ENCODE measurements at places on chromosomes 7 and 10.

- peak; percentile 88 for DNase-seq
Measured at GRCh38 chr10:59098387-59098786, 78.1 kb upstream of the PHYHIPL start.

DNA sequence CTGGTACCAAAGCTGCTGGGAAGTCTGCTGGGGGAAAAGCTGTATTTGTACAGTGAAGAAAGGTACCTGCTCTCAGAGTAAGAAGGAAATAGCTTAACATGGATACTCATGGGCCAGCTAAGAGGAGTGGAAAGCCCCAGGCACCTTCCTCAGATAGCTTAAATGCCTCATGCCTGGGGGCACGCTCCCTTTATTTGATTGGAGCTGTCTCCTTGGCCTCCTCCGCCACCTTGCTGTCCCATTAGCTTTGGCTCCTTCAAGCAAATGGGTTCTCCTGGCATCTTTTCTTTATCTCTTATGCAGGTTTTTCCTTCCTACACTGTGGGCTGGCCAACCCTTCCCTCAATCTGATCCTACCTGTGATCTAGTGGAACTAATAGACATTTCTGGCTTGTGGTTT is 318.5 kb downstream of the SH2D4B start:
- DNase-seq, result no peak

DNA sequence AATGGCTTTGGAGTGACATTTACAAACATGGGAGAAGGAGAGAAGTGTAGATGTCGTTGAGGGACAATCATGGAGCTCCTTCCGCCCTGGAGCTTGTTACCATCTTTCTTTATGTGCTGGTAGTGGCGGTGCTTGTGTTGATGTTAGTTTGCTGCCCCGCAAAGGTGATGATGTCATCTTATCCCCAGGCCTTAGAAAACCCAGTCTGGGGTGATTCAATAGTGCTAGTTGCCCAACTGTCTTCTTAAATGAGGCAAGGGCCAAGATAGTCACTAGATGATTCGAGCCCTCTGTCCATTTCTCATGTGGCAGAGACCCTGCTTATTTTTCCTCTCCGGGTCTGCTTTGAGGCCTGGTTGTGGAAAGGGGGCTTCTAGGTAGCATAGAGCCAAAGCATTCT is 277.4 kb downstream of the CCSER2 start:
- no peak for DNase-seq

GRCh38 chr7:195830-196128 is 3.4 kb downstream of the FAM20C start:
- DNase-seq, result no peak

DNA sequence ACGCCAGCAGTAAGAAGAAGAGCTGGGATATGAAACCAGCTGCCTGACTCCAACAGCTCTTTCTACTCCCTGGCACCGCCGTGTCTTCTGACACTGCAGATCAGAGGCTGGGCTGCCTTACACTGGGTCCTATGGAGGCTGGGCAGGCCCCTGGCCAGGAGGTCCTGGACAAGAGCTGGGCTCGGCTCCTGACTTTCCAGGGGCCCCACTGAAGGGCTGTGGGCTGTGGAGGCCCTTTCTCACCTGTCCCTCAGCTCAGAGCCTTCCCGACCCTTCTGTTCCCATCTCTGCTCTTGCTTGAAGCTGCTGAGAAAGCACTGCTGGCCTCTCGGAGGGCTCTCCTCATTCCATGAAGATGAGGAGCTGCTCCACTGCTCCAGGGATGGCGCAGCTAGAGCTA is 85.9 kb upstream of the UNC5B start:
- DNase-seq, result no peak

- no peak for DNase-seq
Measured at GRCh38 chr10:119189811-119190282, 11.2 kb upstream of the PRDX3 start.

DNA sequence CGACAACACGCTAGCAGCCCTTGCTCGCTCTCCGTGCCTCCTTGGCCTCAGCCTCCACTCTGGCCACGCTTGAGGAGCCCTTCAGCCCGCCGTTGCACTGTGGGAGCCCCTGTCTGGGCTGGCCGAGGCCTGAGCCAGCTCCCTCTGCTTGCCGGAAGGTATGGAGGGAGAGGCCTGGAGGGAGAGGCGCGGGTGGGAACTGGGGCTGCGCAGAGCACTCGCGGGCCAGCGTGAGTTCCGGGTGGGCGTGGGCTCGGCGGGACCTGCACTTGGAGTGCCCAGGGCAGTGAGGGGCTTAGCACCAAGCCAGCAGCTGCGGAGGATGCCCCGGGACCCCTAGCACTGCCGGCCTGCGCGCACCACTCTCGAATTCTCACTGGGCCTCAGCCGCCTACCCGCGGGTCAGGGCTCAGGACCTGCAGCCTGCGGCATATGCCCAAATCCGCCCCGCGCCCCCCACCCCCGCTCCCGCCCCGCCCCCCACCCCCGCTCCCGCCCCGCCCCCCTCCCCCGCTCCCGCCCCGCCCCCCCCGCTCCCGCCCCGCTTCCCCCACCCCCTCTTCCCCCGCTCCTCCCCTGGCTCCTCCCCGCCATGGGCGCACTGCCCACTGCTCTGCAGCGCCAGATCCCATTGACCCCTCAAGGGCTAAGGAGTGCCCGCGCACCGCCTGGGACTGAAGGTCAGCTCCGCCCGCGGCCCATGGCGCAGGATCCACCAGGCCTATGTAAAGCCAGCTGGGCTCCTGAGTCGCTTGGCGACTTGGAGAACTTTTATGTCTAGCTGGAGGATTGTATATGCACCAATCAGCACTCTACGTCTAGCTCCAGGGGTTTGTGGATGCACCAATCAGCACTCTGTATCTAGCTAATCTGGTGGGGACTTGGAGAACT is 15.9 kb upstream of the ACBD5 start:
- DNase-seq, result no peak

- no peak for DNase-seq
Measured at GRCh38 chr7:41655426-41655825, 47.5 kb downstream of the INHBA start.

DNA sequence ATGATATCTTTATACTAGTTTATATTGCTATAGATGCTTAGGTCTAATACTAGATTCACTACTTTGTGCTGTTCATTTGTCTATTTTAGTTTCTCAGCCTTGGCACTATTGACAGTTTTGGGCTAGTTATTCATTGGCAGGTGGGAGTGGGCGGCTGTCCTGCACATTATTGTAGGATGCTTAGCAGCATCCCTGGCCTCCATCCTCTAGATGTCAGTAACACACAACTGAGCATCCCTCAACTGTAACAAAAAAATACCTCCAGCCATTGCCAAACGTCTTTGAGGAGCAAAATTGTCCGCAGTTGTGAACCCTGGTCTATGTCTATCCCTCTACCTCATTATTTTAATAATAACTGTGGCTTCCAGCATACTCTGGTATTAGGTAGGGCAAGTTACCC is 34.4 kb upstream of the PNLIP start:
- no peak for DNase-seq

GRCh38 chr7:137685433-137686164 is 161.2 kb downstream of the DGKI start:
- DNase-seq, result no peak

- DNase-seq, result no peak
Measured at GRCh38 chr7:98216941-98217622, 5.8 kb downstream of the BHLHA15 start.

- no peak for DNase-seq
Measured at GRCh38 chr7:48182718-48183369, 11.6 kb downstream of the ABCA13 start.

DNA sequence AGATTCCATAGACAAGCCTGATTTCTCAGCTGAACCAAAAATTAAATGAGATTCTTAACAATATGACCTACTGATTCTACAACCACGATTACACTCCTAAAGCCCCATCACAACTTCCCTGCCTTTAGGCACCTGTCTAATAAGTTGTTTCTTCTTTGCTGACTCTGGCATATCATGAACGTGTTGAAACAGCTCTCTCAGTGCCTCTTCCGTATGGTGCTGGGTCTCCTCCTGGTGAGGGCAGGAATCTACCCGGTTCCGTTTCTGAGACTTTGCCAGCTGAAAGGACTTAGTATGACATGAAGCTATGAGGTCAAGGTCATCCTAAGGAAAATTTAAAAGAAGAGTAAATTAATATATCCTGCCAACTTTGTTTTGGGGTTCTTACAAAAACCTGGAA is 48.6 kb downstream of the ARHGAP19 start:
- no peak for DNase-seq

DNA sequence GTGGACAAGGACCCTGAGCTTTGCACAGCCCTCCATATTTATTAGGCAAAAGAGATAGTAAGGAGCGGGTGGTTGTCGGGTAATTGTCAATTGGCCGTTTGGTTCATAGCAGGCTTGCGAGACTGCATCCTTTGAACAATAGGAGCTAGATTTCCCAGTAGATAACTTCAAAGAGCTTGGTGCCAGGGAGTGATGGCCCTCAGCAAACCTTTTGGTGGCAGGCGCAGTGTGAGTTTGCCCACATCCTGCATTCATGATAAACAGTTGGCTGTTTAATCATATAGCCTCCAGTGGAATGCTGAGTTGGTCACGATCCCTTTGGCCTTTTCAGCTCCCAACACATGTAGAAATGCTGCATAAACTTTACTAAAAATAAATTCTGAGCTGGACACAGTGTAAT is 156.9 kb downstream of the AKR1D1 start:
- no peak for DNase-seq

DNA sequence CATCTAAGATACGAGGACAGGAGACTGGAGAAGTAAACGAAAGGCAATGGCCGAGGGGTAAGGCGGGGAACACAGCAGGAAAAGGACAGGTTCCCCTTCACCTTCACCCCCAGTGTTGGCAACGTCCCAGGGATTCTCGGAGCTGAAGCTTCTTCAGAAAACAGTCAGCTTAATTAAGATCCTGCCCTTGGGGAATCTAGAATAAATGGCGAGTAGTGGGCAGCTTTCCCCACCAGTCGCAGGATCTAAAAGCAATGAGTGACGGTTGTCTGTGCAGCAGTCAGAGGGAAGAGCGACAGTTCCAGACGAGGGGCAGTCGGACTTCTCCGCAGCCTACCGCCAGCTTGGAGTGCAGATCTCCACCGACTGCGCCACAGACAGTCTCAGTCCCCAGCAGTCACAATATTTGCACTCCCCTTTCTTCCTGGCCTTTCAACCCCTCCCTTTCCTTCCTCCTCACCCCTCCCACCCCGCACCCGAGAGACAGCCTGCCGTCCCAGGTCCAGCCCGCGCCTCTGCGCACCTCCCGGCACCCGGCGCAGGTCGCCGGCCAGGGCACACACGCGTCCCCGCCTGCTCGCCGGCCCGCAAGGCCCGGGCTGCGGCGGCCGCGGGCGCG is 10.9 kb upstream of the SP8 start:
- DNase-seq, result no peak

DNA sequence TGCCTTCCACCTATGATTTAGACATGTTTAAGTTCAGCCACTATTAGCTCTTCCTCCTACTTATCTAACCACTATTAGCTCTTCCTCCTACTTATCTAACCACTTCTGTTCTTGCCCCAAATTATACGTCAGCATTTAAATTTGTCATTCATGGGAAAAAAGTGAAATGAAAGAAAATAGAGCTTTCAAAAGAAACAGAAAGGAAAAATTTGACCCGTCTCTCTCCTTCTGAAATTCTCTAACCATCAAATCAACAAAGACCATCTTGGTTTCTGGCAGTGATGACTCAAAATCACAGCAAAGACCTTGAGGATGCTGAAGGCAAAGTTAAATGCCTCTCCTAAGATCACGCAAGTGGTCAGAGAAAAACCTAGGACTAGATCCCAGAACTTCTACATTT is 2.6 kb downstream of the LIPA start:
- no peak for DNase-seq

GRCh38 chr10:70578371-70578947 is 24.1 kb downstream of the PRF1 start:
- DNase-seq, result no peak
